Fibroblast of upper back skin (primary cell): ENCODE measurements at places on chromosomes 16 and 17.

DNA sequence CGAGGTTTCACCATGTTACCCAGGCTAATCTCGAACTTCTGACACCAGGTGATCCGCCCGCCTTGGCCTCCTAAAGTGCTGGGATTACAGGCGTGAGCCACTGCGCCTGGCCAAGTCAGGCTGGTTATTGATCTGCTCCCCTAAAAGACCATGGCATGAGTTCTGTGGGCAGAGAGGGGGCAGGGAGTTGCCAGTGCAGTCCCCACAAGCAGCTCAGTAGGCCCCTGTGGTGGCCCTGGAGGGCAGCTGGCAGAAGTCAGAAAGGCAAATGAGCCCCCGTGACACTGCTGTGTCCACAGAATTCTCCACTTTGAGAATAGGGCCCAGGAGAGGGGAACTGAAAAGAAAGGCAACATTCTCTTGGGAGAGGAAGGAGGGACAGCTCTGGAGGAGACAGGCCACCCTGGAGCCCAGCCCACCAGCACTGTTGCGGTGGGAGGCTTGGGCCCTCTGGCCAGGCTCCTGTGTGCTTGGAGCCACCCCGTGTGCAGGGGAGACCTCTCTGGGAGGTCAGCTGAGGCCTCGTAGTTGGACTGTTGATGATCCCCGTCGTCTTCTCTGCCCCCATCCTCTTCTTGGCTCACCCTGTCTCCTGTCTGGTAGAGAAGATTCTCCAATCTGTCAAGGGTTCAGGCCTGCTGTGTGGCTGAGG is 2.1 kb upstream of the AMDHD2 start:
- DNase-seq = no peak

- DNase-seq = no peak
These were observed 18.0 kb upstream of the SLC16A5 start for GRCh38 chr17:75069783-75070182.

- no peak for DNase-seq
These were observed 2.7 kb downstream of the PRSS53 start for GRCh38 chr16:31085873-31086628.

DNA sequence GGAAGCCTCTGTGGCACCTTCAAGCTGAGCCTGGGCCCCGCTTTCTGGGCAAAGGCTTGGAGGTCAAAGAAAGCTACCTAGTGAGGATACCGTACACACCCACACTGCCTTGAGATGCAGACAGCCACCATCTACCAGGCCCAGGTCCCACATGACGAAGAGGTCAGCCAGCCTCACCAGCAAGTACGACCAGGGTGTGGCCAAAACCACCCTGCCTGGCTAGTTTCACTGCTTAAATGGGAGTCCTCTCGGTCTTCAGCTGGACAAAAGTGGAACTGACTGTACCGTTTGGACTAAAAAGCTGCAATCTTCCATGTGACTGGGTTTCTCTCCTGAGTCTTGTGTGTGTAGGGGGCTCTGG is 21.6 kb downstream of the VASN start:
- DNase-seq = no peak

GRCh38 chr17:59840329-59841090 is 52.2 kb downstream of the TUBD1 start:
- DNase-seq = peak; percentile 52

DNA sequence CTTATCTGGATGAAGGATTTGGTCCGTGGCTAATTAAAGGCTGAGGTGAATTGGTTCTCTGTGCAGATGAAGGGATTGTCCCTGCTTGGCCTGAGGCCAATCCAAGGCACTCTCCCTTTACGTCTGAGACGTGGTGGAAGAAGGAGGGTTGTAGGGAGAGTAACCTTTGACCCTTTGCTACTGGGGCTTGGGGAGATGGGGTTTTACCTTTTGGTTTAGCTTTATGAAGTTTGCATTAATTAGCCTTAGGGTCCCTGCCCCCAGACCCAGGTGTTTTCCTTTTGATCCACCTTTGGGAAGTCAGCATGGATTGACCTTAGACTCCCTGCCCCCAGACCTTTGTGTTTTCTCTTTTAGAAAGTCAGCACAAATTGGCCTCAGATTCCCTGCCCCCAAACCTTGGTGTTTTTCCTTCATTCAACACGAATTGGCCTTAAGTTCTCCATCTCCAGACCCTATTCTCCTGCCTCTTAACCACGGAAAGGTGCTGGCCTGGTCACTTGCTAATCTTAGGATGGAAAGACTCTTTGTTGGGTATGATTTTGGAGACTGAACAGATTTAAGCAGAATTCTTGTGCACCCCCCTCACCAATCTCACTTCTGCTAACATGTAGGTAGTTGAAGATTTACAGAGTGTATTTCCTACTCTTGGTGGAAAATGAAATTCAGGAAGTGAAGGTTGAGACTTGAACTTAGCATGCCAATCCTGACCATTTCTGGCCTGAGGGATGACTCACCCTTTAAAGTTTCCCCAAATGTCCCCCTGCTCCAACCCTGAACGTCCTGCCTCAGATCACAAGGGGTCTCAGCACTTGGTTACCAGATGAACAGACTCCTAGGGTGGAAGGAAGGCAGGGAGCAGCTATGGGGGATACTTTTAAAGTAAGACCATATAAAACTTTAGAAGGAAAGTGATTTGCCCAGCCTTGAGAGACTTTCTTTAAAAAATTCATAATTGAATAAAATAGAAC is 23.1 kb upstream of the MMD start:
- no peak for DNase-seq

DNA sequence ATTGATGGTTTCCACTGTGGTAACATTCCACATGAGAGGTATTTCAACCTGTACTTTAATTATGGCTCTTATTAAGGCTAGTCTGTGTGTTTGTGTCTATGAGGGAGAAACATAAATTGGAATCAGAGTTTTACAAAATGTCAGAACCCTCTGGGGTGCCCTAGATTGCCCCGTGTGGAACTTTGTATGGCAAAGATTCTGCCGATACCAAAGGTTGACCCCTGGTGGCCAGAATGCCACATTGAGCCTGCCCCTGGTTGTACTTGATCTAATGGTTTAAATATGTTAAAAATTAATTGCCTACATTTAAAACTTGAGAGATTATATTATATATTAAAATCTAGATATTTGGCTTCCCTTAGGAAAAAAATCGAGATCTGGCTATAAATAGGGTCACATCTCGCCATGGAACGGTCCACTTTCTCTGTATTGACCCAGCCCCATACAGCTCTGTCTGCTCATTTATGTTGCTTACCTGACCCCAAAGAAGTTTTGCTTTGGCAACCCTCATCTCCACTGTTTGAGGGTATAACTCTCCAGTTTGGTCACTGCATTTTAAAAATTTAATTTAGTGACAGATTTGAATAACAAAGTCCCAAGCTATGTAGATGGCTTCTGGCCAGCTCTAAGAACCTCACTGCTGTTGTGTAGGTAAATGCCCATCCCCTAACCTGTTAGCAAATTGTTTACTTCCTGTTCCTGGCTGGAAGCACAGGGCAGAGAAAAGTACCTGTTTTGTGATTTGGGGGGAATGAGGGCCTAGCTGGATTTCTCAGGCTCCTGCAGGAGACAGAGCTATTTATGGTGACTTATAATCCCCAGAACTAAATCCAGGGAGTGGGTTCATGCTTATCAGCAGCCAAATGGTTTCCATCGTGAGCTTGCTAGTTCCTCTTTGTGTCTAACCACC is 95.0 kb downstream of the PLCG2 start:
- DNase-seq = peak; percentile 43

- DNase-seq = no peak
These were observed 538 bp downstream of the TM4SF5 start for GRCh38 chr17:4772235-4772613.

DNA sequence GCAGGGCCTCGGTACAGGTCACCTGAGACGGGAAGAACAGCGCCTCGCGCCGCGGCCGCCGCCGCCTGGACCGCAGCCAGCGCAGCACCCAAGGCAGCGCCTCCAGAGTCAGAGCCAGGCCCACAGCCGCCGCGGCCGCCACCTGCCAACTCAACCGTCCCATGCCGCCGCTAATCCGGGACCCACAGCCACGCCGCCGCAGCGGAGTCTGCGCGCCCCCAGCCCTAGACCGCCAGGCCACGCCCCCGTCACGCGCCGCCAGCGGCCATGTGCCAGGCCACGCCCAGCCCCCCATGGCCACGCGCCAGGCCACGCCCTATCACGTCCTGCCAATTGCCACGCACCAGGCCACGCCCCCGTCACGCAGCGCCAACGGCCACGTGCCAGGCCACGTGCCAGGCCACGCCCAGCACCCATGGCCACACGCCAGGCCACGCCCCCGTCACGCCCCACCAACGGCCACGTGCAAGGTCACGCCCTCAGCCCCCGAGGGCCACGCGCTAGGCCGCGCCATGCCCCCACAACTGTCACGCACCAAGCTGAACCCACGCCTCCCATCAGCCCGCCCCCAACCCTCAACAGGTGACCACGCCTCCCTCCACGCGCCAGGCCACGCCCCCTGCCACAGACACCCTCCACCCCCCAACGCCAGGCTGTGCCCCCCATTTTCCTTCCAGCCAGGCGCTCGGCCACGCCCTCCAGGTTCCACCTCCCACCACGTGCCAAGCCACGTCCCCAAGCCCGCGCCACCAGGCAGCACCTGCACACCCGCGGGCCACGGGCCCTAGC is at the start of gene PLD6:
Gene PLD6 (minus strand): TSS at position 210 of the 789 bp plus-strand sequence. CDS start 47 bp downstream, at position 163.
- DNase-seq = peak; percentile 48

DNA sequence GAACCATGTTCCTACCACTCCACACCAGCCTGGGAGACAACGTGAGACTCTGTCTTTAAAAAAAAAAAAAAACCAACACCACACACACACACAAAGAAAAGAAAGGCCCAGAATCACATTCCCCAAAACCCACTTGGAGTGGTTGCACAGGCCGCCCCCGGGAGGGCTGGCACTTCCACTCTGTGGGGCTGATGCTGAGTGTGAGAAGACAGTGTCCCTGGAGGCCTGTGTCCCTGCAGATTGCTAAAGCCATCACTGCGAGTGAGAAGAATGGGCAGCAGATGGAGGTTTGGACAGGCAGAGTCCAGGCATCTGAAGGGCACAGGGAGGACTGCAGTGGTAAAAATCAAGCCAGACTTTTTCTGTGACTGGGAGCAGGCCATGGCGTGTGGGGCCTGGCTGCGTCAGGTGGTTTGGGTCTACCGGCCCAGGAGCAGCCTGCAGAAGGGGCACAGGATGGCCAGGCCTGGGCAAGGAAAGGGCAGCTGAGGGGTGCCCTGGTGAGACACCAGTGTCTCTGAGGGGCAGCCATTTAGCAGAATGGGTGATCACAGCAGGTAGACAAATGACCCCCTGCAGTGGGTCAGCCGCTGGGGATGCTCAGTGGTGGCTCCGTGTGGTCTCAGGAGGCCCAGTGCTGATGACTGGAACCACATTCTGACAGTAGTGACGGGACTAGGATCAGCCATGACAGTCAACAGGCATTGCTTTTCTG is 13.1 kb downstream of the CTRB2 start:
- no peak for DNase-seq

GRCh38 chr17:77424585-77425344 is 284.0 kb downstream of the SEC14L1 start:
- peak; percentile 88 for DNase-seq

DNA sequence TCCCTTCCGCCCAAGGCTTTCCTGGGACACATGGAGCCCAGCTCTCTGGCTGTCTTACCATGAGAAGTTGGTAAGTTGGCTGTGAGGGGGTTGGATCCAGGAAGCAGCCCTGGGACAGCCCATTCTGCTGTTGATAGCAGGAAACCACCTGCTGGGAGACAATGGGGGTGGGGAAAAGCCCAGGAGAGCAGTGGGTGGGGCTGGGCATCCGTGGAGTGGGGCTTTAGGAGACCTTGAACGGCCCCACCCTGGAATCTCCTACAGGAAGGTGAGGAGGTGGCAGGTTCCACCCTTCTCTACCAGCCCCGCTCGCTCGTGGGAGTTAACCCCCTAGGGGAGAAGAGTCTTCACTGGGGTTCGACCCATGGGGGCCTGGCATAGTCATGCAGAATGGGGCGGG is 5.8 kb downstream of the TMEM92 start:
- no peak for DNase-seq

DNA sequence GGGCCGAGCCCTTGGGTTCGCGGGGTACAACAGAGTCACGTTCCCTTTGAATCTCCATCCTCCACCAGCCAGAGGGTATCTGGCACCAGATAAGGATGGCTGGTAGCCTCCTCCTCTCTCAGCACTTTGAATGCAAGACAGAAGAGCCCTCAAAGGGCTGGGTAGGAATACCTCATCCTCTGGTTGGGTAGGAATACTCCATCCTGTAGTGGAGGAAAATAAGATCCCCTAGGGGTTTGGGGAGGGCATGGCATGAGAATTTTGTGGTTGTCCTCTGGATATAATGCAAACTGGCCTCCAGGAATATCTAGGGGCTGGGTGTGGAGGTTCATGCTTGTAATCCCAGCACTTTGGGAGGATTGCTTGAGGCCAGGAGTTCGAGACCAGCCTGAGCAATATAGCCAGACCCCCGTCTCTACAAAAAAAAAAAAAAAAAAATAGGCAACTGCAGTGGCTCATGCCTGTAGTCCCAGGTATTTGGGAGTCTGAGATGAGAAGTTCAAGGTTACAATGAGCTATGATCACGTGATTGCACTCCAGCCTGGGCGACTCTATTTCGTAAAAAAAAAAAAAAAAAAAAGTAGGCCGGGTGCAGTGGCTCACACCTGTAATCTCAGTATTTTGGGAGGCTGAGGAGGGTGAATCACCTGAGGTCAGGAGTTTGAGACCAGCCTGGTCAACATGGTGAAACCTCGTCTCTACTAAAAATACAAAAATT is 2.7 kb downstream of the IGFBP4 start:
- DNase-seq = no peak
